ENCODE measurements at places on chromosomes 1 and 21.
A peak's percentile ranks its signal among the peaks of the same experiment; 100 is the strongest.

DNA sequence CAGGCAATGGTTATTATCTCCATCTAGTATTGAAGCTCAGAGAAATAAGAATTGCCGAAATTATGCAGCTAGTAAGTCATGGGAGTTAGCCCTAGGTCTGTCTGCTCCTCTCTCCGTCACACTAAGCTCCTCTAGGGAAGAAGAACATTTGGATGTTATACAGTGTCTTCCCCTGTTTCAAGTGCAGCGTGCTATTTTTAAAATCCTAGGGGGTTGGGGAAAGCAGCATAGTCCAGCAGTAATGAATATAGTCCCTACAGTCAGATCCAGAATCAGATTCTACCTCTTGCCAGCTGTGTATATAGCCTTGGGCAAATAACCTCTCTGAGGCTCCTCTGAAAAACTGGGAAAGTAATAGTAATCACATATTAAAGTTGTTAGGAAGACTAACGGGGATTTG, 44.5 kb upstream of the OSBPL9 start:
- no peak for DNase-seq

DNA sequence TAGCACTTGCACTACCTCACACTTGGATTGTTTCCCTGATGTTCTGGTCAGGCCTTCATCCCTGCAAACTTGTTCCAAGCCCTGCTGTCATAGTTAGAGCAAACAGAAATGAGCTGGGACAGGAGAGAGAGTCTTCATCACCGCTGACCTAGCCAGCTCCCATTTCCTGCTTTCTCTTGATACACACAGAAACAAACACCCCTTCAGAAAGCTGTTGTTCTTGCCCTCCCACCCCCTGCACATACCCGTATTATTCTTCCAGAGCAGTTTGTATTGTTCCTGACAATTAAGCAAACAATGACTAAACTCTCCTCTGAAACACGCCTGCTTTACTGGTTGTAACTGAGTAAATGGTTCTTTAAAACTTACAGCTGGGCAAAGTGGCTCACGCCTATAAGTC, 2.9 kb upstream of the SYT2 start:
- no peak for DNase-seq

- DNase-seq, result no peak
Observed at GRCh38 chr1:15244813-15245212, 2.2 kb upstream of the FHAD1 start.

- DNase-seq, result no peak
Observed at GRCh38 chr1:218473522-218473921, 128.4 kb downstream of the TGFB2 start.

DNA sequence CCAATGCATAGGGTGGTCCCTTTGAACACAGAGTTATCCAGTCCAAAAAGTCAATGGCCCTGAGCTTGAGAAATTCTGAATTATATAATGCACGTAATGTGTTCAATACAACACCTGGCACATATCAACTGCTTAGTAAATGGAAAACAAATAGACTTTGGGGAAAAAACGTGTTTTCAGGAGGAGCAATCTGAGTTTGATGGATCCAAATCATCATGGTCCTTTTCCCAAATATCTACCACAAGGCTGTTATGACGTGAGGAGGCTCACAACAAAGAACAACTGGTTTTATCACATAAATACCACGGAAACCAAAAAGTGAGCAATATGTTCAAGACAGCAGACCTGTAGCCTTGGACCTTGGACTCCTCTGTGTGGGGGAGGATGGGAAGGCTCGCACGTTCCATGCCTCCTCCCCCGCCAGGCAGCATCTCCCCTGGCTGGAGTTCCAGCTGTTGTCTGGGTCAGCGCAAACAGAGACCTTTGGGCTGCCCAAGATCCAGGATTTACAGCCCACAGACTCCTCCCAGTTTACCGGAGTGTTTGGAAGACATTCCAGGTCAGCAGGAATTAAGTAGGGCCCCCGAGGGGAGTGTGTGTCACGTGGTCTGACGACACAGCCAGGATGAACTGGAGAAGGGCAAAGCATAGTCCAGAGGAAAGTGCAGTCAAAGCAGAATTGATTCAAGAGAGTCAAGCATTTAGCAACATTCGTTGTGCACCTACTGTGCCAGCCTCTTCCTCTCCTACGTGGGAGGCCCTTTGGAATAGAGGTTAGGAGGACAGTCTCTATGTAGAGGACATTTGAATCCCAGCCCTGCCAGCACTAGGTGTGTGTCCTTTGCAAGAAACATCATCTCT, 32.2 kb upstream of the MED18 start:
- DNase-seq, result no peak

- no peak for DNase-seq
Observed at GRCh38 chr1:39141925-39142324, 62.6 kb upstream of the MACF1 start.

- DNase-seq, result no peak
Observed at GRCh38 chr1:76824106-76824505, 43.2 kb upstream of the ST6GALNAC5 start.

- no peak for DNase-seq
Observed at GRCh38 chr1:63068626-63069025, 253.7 kb upstream of the FOXD3 start.

- DNase-seq, result no peak
Observed at GRCh38 chr1:236623371-236624166, 19.3 kb upstream of the HEATR1 start.

DNA sequence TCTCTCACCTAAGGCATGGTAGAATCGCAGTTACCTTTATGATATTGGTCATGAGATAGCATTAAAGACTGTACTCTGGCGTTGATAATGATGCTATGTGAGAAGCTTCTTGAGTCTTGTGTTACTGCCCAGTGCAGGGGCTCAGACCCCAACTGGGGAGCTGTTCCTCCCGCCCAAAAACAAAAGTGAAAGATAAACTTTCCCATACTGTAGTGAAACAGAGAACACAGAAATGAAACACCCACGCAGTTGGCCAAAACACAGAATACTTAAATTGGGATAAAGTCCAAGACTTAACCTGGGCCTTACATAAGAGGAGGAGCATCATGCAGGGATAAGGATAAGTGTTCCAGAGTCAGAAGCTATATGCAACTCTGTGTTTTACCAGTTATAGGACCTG, 130.6 kb downstream of the HHIPL2 start:
- no peak for DNase-seq

- no peak for DNase-seq
Observed at GRCh38 chr1:39387452-39387851, 104.0 kb upstream of the BMP8A start.

DNA sequence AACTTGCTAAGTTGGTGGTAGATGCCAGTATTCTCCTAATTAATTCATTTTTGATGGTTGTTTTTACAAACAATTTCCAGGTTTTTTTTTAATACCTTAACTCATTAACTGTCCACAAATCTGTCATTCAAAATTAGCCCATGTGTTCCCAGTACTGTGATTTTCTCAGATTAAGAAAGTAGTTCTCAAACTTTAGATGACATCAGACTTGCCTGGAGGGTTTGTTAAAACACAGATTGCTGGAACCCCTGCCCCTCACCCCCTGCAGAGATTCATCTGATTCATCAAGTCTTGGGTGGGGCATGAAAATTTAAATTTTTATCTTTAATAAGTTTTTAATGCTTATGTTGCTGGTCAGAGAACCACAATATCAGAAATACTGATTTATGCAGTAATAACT, 130.5 kb downstream of the BACH1 start:
- no peak for DNase-seq

- no peak for DNase-seq
Observed at GRCh38 chr1:183993132-183993531, 44.4 kb downstream of the COLGALT2 start.

DNA sequence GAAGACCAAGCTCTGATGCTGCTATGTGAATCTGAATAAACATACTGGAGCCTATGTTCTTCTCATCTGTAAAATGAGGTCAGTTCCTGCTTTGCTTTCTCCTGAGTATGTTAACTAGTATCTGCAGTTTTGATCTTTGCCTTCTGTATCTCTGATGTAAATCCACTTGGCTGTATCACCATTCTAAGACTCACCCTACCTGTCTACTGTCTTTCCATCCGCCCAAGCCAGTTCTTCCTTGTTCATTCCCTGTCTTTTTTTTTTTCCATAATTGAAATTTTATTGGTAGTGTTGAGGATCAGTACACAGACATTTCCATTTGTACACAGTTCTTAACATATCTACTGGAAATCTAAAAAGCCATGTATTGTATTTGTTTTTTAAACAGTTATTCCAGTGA, 31.3 kb downstream of the MAST2 start:
- DNase-seq, result no peak

GRCh38 chr1:206717674-206717989, 32.9 kb downstream of the MAPKAPK2 start:
- DNase-seq, result no peak

DNA sequence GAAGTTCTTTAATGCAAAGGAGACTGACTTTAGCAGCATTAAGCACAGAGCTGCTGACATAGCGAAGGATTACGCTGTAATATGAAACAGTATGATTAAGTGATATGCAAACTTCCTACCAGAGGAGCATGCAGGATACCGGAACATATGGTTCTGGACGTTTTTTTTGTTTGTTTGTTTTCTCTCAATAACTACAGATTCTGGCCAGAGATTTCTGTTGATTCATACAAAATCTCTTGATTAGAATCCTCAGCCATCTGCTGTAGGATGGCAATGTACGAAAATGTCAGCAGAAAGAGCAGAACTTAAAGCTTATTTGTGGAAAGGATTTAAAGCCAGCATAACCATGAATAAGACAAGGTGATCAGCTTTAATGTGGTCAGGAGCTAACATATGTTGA, 970.7 kb downstream of the KCNT2 start:
- no peak for DNase-seq

- no peak for DNase-seq
Observed at GRCh38 chr1:26700711-26701110, 4.9 kb downstream of the ARID1A start.

GRCh38 chr1:101101360-101101759, 75.8 kb upstream of the DPH5 start:
- no peak for DNase-seq

DNA sequence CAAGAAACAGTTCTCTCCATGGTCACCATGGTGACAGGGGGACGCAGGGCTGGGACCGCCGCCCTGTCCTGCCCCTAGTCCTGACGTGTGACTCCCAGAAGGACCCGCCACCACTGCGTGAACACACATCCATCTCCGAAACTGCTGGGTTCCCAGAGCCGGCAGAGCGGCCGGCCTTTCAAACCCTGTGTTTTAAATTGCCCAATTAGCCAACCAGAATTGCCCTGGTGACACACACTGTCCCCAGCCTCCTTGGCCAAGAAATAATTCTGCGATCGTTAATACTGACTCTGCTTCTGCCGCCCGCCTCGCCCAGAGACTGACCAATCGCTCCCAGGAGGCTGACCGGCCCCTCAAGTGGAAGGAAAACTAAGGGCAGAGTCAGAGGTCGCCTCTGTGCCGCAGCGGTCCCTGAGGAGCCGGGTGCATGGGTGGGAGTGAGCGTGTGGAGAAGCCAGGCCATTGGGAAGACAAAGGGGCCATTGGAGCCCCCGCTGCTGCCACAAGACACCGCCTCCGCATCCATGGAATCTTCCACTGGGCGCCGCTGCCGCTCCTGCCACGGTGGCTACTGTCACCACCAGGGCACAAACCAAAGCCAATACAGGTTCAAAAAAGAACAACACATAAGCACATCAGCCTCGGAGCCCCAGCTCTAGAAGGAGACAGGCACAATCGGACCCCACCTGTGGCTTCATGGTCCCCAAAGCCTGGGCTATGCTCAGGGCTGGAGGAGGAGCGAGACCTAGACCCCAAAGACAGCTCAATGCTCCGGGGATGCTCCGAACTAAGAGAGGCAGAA, 273.2 kb downstream of the NPHP4 start:
- no peak for DNase-seq

DNA sequence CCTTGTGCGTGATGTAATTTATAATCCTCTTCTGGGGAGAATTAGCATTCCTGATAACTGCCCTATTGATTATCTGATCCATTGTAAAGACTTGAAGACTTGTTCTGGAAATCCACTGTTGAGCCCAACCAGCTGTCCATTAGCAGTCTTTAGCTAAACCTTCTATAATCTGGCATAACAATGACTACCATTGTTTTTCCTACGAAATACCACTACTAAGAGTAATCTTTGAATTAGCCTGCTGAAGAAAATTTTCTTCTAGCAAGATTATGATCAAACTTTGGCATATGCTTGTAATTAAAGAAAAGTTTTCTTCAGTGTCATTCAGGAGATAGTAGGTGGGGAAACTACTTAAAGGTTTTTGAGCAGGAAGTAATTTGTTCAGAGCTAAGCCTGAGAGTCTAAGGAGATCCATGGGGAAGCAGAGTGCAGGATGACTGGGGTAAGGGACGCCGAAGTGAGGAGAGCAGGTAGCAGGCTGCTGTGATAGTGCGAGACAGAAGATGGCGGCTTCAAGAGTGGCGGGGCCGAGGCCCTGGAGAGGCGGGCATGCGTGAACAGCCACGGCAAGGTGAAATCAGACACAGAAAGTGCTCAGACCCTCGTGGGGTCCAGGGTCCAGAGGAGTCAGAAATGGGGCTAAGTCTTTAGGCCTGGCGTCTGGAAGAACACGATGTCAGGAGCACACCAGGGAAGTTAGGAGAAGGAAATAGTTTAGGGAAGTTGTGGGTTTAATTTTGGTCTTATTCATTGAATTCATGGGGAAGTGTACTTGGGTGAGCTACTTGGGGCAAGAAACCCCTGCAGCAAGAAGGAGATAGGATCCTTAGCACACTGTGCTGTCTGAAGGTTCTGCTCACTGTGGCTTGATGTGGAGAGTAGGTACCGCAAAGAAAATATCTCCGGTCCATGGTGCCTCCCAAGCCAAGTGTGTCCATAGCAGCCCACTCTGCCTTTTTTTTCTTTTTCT, 112.6 kb upstream of the ADAR start:
- no peak for DNase-seq

DNA sequence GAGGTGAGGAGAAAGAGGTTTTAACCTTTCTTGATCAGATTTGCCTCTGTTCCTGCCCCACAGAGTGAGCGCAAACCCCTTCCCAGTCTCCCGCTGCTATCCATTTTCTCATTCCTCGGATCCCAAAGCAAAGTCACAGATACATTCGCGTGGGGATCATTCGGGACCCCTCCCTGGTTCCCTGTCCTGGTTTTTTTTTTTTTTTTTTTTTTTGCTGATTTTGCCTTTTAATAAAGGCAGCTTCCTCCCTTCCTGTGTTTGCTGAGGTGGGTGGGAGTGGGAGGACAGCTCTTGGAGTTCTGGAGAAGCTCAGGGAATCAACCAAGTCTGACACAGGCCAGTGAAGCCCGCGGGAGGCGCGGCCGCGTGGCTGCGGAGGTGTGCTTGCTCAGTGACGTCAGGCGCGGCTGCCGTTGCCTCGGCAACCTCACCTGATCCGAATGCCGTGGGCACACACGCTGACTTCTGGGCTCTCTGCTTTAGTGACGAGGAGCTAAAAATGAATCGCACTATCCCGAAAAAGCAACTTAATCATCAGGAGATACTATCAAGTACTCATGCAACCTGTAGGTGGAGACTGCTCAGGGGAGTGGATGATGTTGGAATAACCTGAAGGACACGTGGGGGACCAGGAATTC, 106.4 kb downstream of the TBX19 start:
- peak; percentile 68 for DNase-seq

All from T follicular helper cell (primary cell).